ENCODE measurements at places on chromosomes 13 and 19.

- DNase-seq = peak; percentile 41
Observed at GRCh38 chr19:45442778-45443461, 19.2 kb upstream of the ERCC1 start.

DNA sequence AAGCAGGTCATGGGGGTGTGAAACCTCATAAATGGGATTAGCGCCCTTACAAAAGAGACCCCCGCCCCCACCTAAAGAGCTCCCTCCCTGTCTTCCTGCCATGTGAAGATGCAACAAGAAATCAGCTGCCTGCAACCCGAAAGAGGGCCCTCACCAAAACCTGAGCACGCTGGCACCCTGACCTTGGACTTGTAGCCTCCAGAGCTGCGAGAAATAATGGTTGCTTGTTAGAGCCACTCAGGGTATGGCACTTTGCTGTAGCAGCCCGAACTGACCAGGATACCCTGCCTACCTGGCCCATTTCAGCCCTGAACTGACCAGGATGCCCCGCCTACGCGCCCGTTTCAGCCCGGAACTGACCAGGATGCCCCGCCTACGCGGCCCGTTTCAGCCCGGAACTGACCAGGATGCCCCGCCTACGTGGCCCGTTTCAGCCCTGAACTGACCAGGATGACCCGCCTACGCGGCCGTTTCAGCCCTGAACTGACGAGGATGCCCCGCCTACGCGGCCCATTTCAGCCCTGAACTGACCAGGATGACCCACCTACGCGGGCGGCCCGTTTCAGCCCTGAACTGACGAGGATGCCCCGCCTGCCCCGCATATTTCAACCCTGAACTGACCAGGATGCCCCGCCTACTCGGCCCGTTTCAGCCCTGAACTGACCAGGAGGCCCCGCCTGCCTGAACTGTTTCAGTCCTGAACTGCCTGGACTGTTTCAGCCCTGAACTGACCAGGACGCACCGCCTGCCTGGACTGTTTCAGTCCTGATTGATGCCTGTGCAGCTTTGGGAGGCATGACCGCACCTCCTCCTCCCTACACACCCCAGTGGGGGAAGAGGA is 120.0 kb downstream of the UQCRFS1 start:
- no peak for DNase-seq

GRCh38 chr13:45781553-45782326 is 69.8 kb downstream of the SIAH3 start:
- DNase-seq = peak; percentile 11

DNA sequence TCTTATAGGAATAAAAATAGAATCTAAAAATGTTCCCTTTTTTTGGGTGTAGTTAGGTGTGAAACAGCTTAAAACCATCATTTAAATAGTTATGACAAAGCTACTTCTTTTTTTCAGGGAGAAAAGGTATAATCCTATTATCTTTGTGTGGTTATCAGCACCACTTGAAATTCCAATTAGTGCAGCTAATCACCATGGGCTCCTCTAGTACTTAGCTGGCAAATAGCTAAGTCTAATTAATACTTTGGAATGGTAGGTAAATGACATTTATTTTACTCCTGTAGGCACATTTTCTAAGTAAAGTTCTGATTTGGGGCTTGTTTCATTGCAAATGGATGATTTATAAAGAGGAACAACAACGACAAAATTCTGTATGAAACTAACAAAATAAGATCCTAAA is 132.6 kb downstream of the OLFM4 start:
- no peak for DNase-seq

- peak; percentile 22 for DNase-seq
Observed at GRCh38 chr13:43830497-43830881, 43.7 kb upstream of the ENOX1 start.

DNA sequence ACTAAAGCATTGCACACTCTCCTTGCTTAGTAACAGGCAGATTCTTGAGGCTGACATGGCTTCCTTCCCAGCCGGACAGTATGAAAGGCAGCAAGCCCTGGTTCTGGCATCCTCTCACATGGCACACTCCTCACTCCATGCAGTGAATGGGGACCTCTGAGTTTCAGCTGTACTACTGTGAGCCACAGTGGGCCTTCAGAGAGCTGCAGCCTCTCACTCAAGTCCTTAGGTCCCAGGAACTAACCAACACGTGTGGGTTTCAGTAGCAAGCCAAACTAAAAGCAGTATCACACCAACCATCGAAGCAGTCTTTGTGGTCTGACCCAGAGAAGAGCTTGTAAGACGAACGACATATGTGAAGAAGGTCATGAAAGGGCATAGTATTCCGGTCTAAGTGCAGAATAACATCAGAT is 128.2 kb downstream of the TBC1D4 start:
- peak; percentile 51 for DNase-seq

GRCh38 chr19:54231077-54231931 is 8.5 kb upstream of the LILRB3 start:
- DNase-seq = peak; percentile 69

GRCh38 chr13:69556540-69557196 is 551.0 kb upstream of the ATXN8OS start:
- DNase-seq = no peak

- DNase-seq = no peak
Observed at GRCh38 chr19:5984600-5984999, 6.7 kb upstream of the RANBP3 start.

DNA sequence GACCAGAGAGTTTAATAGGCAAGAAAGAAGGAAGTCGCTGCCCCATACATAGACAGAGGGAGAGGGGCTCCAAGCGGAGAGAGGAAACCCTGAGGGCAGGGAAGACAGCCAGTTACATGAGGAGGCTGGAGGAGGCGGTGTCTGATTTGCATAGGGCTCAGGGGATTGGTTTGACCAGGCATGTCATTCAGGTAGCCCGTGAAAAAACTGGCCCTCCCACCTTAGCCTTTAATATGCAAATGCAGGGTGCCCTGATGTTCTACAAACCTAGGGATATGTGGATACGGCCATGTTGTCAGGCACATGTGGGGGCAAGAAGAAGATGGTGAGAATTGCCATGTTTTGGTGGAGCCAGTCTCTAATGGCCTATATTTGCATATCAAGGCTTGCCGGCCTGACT is 1461.6 kb downstream of the PCDH9 start:
- no peak for DNase-seq

GRCh38 chr13:25168790-25169189 is 3.3 kb downstream of the AMER2 start:
- DNase-seq = no peak

DNA sequence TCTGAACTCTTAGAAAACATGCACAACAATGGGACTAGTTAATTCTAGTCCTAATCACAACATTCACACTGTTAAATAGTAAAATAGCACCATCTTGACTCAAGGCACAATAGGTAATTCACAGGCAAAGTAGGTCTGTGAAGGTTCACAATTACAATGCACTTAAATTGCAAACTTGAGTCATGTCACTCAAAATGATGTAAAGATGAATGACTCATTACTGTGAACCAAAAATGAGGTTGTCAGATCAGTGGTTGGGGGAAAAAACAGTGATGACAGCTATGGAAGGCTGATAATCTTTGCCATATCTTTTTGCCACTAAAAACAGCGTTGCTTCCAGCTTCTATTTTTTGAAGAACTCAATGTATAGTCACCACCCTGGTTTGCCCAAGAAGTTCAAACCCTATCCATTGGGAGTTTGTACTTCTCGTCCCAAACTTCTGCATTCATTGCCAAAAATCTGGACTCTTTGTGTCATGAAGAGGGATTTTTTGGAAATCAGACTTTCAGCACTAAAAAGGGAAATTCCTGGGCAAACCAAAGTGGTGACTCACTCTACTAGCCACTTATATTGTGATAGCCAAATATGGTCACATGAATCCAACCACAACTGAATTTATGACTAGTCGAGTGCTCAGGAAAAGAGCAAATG is 200.9 kb upstream of the TMTC4 start:
- peak; percentile 94 for DNase-seq

GRCh38 chr19:38538386-38538785 is 79.4 kb downstream of the MAP4K1 start:
- DNase-seq = no peak

GRCh38 chr19:8610041-8610935 is at the start of gene ADAMTS10:
Gene ADAMTS10, minus strand, starts transcription at chr19:8610715. Its CDS starts 5,005 bp downstream, at chr19:8605710.
- peak; percentile 59 for DNase-seq

GRCh38 chr13:20814224-20814910 is 40.6 kb upstream of the EEF1AKMT1 start:
- peak; percentile 95 for DNase-seq
